ENCODE measurements at places on chromosomes 7 and 10. TPM values are rescaled to one million over a fixed set of nuclear protein-coding genes. Genes with fewer than 3 reads are reported as not detected.

GRCh38 chr10:7243873-7244272, 167.0 kb downstream of the SFMBT2 start:
- no peak overlapping the region for H3K4me3 ChIP-seq
- DNase-seq, result no peak
- H3K4me1 ChIP-seq, result no peaks in the 10 kb centered on the region
- peak overlapping the region; percentile 19 for H3K27ac ChIP-seq
- H3K27me3 ChIP-seq, result no peaks in the 10 kb centered on the region

GRCh38 chr7:113113912-113114311, 4.4 kb downstream of the SMIM30 start:
- no peak overlapping the region for H3K4me3 ChIP-seq
- H3K36me3 ChIP-seq, result peaks cover 19% of the 10 kb centered on the region
- no peak overlapping the region for H3K27ac ChIP-seq
- no peak for DNase-seq

GRCh38 chr7:50185951-50186682, 93.1 kb upstream of the ZPBP start:
- no peaks in the 10 kb centered on the region for H3K36me3 ChIP-seq
- H3K27ac ChIP-seq, result no peak overlapping the region
- H3K27me3 ChIP-seq, result no peaks in the 10 kb centered on the region
- no peaks in the 10 kb centered on the region for H3K4me1 ChIP-seq

- peak overlapping the region; percentile 96 for H3K27ac ChIP-seq
- no peak overlapping the region for H3K4me3 ChIP-seq
- DNase-seq, result peak; percentile 63
- H3K36me3 ChIP-seq, result no peaks in the 10 kb centered on the region
Observed at GRCh38 chr10:29598851-29599311, 35.9 kb downstream of the SVIL start.

DNA sequence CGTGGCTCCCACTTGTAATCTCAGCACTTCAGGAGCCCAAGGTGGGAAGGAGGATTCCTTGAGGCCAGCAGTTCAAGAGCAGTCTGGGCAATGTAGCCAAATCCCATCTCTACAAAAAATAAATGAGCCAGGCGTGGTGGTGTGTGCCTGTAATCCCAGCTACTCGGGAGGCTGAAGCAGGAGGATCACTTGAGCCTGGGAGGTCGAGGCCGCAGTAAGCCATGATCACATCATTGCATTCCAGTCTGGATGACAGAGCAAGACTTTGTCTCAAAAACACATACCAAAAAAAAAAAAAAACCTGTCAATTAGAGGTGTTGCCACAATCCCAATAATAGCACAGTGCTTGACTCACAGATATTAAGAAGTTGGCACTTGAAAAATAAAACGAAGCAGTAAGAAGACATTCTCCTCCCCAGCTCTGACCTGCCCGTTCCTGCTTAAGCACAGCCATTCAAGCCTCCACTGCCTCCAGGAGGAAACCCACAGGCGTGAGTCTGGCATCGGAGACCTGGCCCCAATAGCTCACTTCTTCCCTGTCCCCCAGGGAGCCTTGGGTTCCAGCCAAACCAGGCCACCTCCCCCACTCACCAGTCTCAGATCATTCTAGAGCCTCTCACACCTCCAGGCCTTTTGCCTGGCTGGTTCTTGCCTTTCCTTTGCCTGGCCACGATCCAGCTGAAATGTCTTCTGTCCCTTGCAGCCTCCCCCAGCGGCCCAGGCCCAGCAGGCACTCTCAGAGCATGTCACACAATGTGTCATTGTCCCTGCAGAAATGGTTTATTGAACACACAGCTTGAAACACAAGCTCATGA, 45.3 kb upstream of the GTF2I start:
- H3K27ac ChIP-seq, result peak overlapping the region; percentile 41
- H3K4me3 ChIP-seq, result no peak overlapping the region
- H3K4me1 ChIP-seq, result peaks cover 17% of the 10 kb centered on the region
- no peaks in the 10 kb centered on the region for H3K36me3 ChIP-seq
- H3K27me3 ChIP-seq, result no peaks in the 10 kb centered on the region

DNA sequence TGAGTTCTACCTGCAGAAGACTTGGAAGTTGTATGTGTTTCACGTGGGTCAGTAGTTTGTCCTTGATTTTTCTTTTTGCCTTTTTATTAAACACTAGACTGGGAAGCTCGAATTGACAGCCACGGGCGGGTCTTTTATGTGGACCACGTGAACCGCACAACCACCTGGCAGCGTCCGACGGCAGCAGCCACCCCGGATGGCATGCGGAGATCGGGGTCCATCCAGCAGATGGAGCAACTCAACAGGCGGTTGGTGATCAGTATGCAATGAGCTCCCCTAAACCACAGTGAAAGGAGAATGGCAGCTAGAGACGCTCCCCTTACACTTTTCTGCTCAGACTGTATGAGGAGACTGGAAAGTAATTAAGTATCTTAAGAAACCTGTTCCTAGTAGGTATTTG, 126.7 kb upstream of the STK17A start:
- H3K36me3 ChIP-seq, result no peaks in the 10 kb centered on the region
- H3K27me3 ChIP-seq, result no peaks in the 10 kb centered on the region
- peaks cover 8% of the 10 kb centered on the region for H3K4me1 ChIP-seq

GRCh38 chr10:44983895-44984278, 5.3 kb upstream of the DEPP1 start:
- no peak overlapping the region for H3K4me3 ChIP-seq
- no peak overlapping the region for H3K27ac ChIP-seq
- H3K27me3 ChIP-seq, result no peaks in the 10 kb centered on the region
- H3K36me3 ChIP-seq, result peaks cover 9% of the 10 kb centered on the region
- DNase-seq, result no peak

DNA sequence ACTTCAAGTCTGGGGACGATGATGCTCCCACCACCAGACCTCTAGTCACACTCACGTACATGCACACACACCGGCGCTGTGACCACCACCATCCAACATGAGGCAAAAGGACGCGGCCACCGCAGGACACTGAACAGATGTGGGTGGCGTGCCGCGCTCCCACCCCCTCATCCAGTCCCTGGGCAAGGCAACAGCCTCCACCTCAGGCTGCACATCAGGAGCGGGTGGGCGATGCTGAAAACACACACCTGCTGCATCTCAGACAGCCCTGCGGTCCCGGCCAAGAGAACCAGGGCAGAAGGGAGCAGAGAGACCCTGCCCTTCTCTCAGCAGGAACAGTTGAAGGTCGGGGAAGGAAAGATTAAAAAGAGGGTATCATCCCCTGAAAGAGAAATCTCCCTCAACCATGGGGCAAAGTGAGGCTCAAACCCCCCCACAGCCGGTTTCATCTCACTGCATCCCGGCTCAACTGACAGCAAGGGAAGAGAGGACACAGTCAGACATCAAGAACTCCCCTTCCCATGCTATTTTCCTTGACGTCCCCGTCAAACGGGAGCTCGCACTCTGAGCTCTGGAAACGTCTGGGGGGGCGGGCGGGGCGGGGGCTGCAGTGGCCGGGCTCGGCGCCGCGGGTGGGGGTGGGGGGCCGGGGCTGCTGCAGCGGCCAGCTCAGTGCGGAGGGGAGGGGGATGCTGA, 1.1 kb downstream of the CAMK2G start:
- H3K4me1 ChIP-seq, result peaks cover 74% of the 10 kb centered on the region
- peak overlapping the region; percentile 86 for H3K4me3 ChIP-seq
- peaks cover 4% of the 10 kb centered on the region for H3K36me3 ChIP-seq

GRCh38 chr7:148699024-148699781, 500 bp downstream of the CUL1 start:
- H3K27me3 ChIP-seq, result no peaks in the 10 kb centered on the region
- peak; percentile 68 for DNase-seq
- H3K36me3 ChIP-seq, result no peaks in the 10 kb centered on the region
- H3K4me1 ChIP-seq, result peaks cover 41% of the 10 kb centered on the region

DNA sequence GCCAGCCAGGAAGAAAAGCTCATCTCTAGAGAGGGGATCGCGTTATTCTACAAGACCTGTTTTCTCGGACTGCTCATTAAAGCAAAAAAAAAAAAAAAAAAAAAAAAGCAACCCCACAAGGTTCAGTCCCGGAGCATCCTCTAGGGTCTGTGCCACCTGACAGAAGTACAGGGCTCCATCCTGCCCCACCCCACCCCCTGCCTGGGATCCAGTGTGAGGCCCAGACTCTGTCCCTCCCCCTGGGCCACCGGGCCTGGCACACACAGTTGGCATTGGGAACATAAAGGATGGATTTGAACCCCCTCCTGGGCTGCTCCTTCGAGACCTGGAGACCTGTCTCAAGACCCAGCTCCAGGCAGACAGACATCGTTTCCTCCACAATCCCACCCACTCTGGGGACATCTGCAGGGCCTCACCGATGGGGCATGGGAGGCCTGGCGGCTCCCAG, 688 bp downstream of the ORAI2 start:
- H3K4me1 ChIP-seq, result peaks cover 9% of the 10 kb centered on the region
- no peak for DNase-seq
- H3K36me3 ChIP-seq, result no peaks in the 10 kb centered on the region
- H3K27ac ChIP-seq, result no peak overlapping the region
- peak overlapping the region; percentile 63 for H3K4me3 ChIP-seq

- no peaks in the 10 kb centered on the region for H3K36me3 ChIP-seq
- no peak for DNase-seq
- no peaks in the 10 kb centered on the region for H3K27me3 ChIP-seq
- no peak overlapping the region for H3K4me3 ChIP-seq
- peaks cover 8% of the 10 kb centered on the region for H3K4me1 ChIP-seq
Observed at GRCh38 chr7:132321387-132321786, 254.9 kb downstream of the PLXNA4 start.

DNA sequence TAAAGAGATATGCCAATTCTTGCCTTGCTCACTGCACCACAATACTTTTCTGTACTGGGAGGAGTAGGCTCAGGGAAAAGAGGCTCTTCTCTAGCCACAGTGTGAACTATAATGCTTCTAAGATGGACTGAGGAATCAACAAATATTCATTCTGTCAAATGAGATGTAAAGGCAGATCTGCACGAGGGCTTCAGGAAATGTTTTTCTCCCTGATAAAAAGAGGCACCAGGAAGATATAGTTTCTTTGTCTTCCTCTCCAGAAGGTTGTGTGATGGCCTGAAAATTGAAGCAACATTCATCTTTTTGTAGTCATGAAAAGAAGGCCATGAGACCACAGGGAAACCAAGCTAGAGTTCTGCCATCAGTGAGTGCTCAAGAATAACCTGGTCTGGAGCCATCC, 79.1 kb upstream of the NME8 start:
- H3K36me3 ChIP-seq, result no peaks in the 10 kb centered on the region
- no peak overlapping the region for H3K27ac ChIP-seq
- DNase-seq, result no peak
- H3K27me3 ChIP-seq, result no peaks in the 10 kb centered on the region
- H3K4me1 ChIP-seq, result no peaks in the 10 kb centered on the region
- H3K4me3 ChIP-seq, result no peak overlapping the region

DNA sequence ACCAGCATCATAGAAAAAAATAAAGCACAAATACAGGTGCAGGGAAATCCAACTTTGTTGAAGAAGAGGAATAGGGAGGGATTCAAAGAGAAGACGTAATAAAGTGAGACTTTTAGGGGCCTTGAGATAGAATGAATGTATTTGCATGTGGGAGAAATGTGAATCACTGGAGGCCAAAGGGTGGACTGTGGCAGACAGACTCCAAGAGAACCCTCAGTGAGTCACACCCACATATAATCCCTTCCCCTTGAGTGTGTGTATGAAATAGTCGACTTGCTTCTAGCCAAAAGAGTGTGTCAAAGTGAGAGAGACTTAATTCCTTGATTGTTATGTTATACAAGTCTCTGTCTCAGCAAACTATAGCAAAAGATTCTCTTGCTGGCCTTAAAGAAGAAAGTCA, 101.3 kb upstream of the GHITM start:
- H3K27ac ChIP-seq, result no peak overlapping the region
- H3K4me1 ChIP-seq, result no peaks in the 10 kb centered on the region
- H3K36me3 ChIP-seq, result no peaks in the 10 kb centered on the region
- no peaks in the 10 kb centered on the region for H3K27me3 ChIP-seq

DNA sequence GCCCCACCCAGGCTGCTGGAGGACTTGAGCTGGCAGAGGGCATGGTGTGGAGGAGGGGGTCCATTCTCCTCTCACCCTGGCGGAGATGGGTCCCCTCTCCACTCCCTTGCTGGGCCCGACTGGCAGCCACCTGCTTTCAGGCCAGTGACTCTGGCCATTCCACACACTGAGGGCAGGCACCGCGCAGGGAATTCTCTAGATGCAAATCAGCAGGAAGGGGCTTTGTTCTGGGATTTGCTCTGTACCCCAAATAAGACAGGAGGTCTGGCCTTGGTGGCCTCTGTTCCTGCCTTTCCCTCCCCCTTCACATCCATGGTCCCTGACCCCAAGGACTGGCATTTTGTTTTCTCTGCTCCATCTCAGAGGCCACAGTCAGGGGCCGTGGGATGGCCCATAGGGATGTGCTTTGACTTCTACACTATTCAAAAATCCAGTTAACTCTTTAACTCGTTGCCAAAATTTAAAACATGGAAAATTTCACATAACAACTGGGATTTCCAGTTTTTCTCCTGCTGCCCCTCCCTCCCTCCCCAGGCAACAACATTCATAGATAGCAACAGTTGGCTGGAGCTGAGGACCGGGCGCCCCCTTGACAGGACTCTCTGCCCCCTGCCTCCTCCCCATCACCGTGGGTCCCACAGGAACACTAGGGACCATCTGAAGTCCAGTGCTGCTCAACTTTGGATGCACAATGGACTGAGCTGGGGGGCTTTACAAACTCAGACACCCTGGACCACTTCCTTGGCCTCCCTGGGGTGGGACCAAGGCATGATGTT, 33.9 kb downstream of the PPIF start:
- no peaks in the 10 kb centered on the region for H3K36me3 ChIP-seq
- H3K4me3 ChIP-seq, result no peak overlapping the region
- H3K4me1 ChIP-seq, result peaks cover 38% of the 10 kb centered on the region
- peak overlapping the region; percentile 67 for H3K27ac ChIP-seq
- H3K27me3 ChIP-seq, result no peaks in the 10 kb centered on the region
- DNase-seq, result no peak

- DNase-seq, result no peak
- no peaks in the 10 kb centered on the region for H3K4me1 ChIP-seq
- H3K27me3 ChIP-seq, result no peaks in the 10 kb centered on the region
- no peaks in the 10 kb centered on the region for H3K36me3 ChIP-seq
Observed at GRCh38 chr10:130560116-130560515, 423.9 kb downstream of the GLRX3 start.

GRCh38 chr10:20995123-20995987, 98.2 kb upstream of the NEBL start:
- DNase-seq, result no peak
- H3K27ac ChIP-seq, result no peak overlapping the region
- no peaks in the 10 kb centered on the region for H3K4me1 ChIP-seq
- H3K4me3 ChIP-seq, result no peak overlapping the region

SPAM1 gene
- not detected for total RNA-seq

PRF1 gene
- total RNA-seq, result not detected

SLC26A4 gene
- 0.20 TPM for total RNA-seq

GDF2 gene
- total RNA-seq, result not detected

LEP gene
- not detected for total RNA-seq

TET1 gene
- 1.7 TPM for total RNA-seq

VPS26A gene
- total RNA-seq, result 25.1 TPM

FKBP14 gene
- 1.4 TPM for total RNA-seq
